ENCODE measurements at places on chromosomes 2 and 18.

GRCh38 chr2:232320443-232320803 lies 58.1 kb upstream of the ALPP start:
- no peak for DNase-seq

DNA sequence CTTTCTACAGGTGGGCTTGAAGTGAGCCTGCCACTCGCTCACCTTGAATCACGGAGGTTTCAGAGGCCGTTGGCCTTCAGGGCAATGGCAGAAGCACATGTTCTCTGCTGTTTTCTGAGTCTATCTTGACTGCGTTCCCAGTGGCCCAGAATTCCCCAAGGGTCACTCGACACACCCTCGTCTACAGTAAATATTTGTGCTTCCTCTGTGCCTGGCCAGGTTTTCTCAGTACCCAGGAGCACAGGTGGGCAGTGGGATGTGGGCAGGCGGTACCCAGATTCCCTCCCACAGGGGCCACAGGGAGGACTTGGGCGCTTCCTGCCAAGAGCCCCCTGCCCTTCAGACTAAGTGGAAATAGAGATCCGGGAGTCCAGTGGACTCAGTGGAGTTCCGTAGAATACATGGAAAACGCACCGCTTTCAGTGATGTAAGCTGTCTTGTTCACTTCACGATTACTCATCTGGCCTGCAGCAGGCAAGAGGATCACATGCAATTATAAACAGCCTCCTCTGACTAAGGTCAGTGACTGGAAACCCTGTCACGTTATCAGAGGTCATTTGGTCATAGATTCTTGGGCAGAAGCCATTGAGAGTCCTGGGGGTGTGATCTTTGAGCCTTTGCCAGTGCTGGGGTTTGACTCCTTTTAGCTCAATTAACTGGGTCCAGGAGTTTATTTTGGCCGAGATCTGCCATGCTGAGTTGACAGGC lies 179.8 kb downstream of the NEDD4L start:
- DNase-seq = no peak

GRCh38 chr2:44686561-44686960 lies 254.9 kb upstream of the SIX3 start:
- DNase-seq = no peak

DNA sequence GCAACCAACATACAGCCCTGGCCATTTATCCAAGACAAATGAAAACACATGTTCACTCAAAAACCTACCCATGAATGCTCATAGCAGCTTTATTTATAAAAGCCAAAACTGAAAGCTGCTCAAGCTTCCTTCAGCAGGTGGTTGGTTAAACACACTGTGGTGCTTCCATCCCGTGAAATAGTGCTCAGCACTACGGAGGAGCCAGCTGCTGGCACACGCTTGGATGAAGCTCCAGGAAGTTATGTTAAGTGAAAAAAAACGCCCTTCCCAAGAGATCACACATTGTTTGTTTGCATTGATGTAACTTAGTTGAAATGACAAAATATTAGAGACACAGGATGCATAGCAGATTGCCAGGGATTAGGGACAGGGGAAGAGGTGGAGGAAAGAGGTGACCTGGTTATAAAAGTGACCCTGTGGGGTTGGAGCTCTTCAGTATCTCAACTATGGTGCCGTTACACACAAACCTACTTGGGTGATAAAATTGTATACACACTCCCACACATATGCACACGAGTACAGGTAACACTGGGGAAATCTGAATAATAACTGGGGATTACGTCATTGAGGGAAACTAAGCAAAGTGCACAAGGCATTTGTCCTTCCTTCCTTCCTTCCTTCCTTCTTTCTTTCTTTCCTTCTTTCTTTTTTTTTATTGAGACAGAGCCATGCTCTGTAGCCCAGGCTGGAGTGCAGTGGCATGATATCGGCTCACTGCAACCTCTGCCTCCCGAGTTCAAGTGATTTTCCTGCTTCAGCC lies 6.2 kb upstream of the ALPG start:
- no peak for DNase-seq

- no peak for DNase-seq
Observed at GRCh38 chr18:72541871-72542332, 2.2 kb downstream of the CBLN2 start.

- no peak for DNase-seq
Observed at GRCh38 chr18:3340015-3340681, 78.2 kb downstream of the MYL12B start.

Measured in chondrocyte (in vitro differentiated cells).